ENCODE measurements at places on chromosomes 6 and 20.

DNA sequence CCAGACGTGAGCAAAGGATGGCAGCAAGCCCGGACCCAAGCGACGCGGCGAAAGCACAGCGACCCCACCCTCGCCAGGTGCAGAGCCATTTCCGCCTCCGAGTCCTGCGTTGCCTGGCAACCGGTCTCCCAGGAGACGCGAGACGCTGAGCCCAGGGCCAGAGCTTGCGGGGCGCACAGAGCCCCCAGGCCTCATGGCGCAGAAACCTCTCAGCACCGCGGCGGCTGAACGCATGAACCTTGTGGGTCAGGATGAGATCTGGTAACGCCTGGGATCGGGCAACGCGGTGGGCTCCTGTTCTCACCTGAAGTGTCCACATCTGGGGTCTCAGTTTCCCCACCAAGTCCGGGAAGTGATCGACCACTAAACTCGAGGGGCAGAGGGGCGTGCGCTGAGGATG is 77.7 kb downstream of the ANKRD60 start:
- no peak for DNase-seq

- DNase-seq = no peak
These were observed 60.2 kb downstream of the ASXL1 start for GRCh38 chr20:32418376-32418775.

DNA sequence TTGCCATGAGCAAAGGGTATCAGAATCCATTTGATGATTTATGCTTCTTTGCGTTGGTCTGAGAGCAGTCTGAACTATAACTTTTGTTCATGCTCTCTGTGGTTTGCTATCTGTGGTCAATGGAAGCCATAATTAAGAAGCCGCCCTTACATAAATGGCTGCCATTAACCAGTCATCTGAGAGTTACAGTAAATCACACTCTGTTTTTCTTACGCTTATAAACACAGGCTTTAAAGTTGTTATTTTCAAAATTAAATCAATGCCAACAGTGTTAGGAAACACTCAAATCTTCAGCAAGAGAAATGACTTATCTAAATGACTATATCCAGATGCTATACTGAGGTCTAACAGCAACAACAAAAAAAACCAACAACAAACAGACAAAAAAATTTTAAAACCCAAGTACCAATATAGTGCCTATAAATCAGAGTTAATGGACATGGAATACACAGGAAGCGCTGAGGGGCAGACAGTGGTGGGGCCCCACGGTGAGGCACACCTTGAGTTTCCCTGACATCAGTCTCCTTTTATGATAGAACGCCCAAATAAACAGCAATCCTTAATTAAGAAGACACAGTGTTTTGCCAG is 108.0 kb upstream of the C6orf118 start:
- no peak for DNase-seq

DNA sequence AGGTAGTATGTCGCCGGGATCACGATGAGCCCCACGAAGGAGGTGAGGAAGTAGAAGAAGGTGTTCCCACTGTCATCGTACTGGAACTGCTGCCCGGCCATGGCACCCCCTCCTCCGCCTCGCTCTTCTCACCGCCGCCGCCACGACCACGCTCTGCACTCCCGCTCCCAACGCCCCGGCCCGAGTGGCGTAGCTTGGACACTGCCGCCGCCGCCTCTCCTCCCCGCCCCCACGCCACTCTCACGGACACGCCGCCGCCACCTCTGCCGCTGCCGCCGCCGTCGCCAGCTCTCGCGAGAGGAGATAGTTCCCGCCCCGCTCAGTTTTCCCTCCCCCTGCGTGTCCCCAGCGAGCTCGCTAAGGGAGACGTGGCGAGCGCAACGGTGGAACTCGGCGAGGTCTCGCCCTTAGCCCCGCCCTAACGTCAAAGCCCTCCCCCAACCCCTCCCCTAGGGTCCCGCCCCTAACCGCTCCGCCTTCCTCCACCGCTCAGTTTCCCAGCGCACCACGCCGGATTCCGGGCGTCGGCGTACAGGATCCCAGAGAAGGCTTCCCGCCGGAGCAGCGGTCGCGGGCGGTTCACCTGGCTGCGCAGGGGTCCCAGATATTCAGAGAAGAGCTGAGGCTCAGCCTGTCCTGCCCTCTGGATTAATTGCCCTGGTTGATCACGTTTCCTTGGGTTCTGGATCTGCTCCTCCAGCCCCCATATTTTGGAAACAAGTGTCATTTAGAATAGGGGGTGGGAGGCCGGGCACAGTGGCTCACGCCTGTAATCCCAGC is at the start of gene SEC63:
Gene SEC63 (minus strand): TSS at position 300 of the 780 bp plus-strand sequence. CDS start 199 bp downstream, at position 101.
- peak; percentile 100 for DNase-seq

DNA sequence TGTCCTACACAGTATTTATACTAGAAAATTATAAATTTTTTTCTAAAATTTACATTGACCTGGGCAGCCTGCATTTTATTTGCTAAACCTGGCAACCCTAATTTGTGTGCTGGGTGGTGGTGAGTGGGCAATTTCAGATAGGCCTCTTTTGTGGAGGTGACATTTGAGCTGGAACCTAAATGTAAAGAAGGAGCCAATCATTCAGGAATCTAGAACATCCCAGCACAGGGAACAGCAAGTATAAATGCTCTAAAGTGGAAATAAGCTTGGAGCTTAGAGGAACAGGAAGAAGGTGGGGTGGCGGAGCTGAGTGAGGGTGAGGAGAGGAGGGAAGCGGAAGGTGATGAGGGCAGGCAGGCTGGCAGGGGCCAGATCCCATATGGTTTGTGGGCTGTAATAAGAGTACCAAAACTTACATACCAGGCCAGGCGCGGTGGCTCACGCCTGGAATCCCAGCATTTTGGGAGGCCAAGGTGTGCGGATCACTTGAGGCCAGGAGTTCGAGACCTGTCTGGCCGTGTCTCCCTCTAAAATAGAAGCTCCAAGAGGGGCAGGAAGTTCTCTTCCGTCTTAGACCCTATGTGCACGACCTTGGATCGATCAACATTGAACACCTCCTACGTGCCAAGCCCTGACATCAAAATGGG is 549 bp upstream of the CSE1L start:
- DNase-seq = no peak

GRCh38 chr6:131366223-131366622 is 206.8 kb upstream of the ARG1 start:
- DNase-seq = no peak

DNA sequence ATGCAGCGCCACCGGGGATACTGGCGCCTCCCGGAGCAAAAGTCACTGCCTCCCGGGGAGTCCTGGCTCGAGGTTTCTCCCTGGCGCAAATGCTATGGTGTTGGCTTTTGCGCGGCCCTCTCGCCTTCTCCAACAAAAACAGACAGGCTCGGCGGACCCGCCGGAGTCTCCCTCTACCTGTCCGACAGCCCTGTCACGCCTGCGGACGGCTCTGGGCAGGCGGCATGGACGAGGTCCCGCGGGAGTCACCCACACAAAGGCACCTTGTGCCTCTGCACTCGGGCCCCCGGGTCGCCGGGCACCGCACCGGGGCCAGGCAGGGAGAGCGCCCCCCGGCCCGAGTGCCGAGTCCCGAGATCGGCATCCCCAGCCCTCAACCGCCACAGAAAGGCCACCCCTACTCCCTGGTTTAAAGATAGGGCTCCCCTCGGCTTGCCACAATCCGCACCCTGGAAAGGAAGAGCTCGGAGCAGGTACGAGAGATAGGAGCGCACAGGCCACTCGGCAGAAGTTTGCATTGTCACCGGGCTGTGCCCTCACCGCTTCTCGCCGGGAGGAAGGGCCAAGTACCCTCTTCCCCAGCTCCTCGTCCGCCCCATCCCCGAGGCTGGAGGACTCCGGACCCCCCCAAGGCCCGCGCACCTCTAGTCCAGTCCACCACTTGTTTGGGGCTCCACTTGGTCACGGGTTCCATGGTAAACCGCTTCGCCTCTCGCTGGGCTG is 903 bp downstream of the CNKSR3 start:
- no peak for DNase-seq

GRCh38 chr20:23095499-23095898 is 9.4 kb upstream of the CD93 start:
- no peak for DNase-seq

DNA sequence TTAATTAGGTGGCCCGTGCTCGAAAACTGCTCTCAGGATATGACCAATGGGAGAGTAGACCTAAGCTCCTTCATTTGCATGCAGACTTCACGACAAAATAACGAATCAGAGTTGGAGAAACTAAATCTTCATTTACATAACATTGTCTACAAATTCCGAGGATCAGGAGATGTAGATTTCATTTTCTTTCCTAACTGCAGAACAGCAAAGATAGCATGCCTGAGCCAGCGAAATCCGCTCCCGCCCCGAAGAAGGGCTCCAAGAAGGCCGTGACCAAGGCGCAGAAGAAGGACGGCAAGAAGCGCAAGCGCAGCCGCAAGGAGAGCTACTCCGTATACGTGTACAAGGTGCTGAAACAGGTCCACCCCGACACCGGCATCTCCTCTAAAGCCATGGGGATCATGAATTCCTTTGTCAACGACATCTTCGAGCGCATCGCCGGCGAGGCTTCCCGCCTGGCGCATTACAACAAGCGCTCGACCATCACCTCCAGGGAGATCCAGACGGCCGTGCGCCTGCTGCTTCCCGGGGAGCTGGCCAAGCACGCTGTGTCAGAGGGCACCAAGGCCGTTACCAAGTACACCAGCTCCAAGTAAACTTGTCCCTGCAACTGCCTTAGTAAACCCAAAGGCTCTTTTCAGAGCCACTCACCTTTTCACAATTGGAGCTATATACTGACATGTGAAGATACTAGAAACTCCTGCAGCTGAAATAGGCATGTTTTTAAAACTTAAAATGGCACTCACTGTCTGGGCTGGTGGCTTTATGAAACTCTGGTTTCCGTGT is 96.5 kb downstream of the HFE start:
- DNase-seq = peak; percentile 94

- DNase-seq = no peak
These were observed 20.3 kb downstream of the SOX4 start for GRCh38 chr6:21613809-21614208.

- no peak for DNase-seq
These were observed 343.8 kb downstream of the SYNE1 start for GRCh38 chr6:152293404-152293803.

GRCh38 chr20:48910347-48910781 is 11.1 kb upstream of the ARFGEF2 start:
- DNase-seq = no peak

- DNase-seq = no peak
These were observed 3.2 kb upstream of the CST3 start for GRCh38 chr20:23640671-23641667.

DNA sequence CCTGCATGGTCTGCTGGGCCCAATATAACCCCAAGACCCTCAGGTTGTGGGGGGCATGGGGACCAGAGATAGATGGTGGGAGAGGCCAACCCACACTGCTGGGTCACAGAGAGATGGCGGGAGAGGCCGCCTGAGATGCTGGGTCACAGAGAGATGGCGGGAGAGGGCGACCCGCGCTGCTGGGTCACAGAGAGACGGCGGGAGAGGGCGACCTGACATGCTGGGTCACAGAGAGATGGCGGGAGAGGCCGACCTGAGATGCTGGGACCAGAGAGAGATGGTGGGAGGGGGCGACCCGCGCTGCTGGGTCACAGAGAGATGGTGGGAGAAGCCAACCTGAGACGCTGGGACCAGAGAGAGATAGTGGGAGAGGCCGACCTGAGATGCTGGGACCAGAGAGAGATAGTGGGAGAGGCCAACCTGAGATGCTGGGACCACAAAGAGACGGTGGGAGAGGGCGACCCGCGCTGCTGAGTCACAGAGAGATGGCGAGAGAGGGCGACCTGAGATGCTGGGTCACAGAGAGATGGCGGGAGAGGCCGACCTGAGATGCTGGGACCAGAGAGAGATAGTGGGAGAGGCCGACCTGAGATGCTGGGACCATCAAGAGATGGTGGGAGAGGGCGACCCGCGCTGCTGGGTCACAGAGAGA is 133.2 kb downstream of the DLL1 start:
- peak; percentile 71 for DNase-seq

- no peak for DNase-seq
These were observed 170.8 kb downstream of the BCAS1 start for GRCh38 chr20:53899351-53900167.

- DNase-seq = no peak
These were observed 54.6 kb upstream of the PIM1 start for GRCh38 chr6:37115236-37115895.

- DNase-seq = no peak
These were observed 105.9 kb downstream of the SLC35F1 start for GRCh38 chr6:118012944-118013343.

GRCh38 chr20:3092611-3093379 is 8.3 kb upstream of the AVP start:
- no peak for DNase-seq

DNA sequence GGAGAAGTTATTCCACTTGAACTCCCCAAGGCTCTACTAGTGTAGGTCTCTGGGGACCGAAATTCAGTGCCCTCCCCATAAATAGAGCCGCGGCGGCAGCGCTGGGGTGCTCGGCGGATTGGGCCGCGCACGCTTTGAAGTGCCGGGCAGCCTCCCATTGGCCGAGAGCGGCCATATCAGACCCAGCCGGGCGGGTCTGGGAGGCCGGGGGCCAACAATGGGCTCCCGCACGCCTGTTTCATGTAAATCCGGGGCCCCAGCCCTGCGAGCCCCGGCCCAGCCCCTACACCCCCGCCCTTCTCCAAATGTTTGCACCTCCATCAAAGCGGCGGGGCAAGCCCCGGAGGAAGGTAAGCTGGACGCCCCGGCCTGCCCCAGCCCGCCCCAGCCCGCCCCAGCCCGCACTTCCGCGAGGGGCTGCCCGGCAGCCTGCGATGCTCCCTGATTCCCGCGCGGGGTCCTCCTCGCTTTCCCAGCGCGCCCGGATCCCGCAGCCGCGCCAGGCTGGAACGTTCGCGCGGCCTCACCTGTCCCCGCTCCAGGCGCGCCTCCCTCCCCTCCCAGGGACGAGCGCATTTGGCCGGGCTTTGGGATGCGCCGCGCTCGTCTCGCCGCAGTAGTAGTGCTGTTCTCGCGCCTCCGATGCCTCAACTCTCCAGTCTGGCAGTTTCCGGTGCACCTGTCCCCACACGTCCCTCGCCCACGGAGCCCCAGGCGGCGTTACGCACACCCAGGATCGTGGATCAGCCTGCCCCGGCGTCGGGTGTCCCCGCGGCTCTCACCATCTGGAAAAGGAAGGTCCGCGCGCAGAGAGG is at the start of gene TBXT:
Gene TBXT (minus strand): TSS at position 51 of the 815 bp plus-strand sequence. CDS start 260 bp downstream, outside the sequence.
- no peak for DNase-seq

GRCh38 chr6:41372832-41373626 is 37.6 kb downstream of the NCR2 start:
- DNase-seq = no peak

DNA sequence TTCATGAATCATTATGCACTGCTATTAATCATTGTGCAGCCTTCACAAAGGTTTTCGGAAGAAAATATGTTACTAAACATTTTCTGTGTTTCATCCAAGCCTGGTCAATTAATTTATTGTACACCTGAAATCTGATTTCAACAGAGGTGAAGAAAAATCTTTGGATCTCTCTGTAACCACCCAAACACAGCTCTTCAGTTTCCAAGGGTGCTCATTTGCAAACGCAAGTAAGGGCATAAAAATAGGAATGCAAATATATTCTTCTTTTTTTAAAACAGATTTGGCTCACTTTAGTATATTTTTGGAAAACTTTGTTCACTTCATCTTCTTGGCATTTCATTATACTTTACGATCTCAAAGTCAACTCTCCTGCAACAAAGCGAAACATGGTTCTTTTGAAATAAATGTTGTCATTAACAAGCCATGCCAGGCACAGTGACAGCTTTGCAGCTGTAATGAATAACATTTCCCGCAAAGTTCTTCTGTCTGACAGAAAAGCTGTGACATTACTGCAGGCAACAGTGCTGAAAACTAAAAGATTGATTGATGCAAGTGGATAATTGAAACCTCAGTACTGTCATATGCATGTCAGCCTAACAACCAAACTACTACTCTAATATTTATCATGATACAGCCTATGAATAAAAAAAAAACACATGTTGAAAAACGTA is 348.3 kb downstream of the FRK start:
- DNase-seq = no peak

GRCh38 chr20:40899344-40899743 is 129.3 kb upstream of the TOP1 start:
- DNase-seq = no peak

GRCh38 chr6:152232501-152233151 is 404.5 kb downstream of the SYNE1 start:
- no peak for DNase-seq
